ENCODE measurements at places on chromosomes 5 and 9. TPM values are rescaled to one million over a fixed set of nuclear protein-coding genes. Genes with fewer than 3 reads are reported as not detected.

DNA sequence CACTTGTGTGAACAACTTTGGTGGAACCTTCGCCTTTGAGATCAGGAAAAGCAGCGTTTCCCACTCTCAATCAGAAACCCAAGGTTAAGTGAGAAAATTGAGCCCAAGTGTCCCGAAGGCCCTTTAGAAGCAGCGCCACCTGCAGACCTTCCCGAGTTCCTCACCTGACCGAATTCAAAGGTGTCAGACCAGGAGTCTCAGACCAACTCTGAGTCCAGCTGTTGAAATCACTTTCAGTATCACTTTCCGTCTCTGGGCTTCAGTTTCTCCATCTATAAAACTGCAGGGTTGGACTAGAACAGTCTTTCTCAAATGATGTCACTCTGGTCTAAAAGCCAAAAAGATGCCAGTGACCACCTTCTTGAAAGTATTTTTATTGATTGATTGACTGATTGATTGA, 31.7 kb upstream of the GRHPR start:
- H3K36me3 ChIP-seq, result no peaks in the 10 kb centered on the region
- H3K27me3 ChIP-seq, result no peaks in the 10 kb centered on the region

The SH3TC2 gene
- not detected for total RNA-seq

DNA sequence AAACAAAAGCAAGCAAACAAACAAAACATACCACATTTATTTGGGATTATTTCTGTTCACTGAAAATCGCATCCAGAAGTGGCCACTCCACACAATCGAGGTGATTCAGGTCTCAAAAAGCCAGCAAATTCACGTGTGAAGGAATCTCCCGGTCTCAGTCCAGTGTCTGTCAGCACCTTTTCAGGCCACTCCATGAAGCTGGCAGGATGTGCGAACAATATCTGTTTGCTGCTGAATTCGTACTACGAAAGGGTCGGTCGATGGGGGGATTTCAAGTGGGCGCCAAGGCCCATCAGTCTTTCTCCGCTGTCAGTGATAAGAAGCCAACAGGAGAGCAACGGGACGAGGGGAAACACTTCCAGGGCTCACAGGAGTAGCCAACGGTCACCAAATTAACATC, 505.1 kb downstream of the IRX1 start:
- H3K4me3 ChIP-seq, result no peak overlapping the region
- no peaks in the 10 kb centered on the region for H3K4me1 ChIP-seq
- no peaks in the 10 kb centered on the region for H3K36me3 ChIP-seq

The SPATA31D3 gene
- not detected for total RNA-seq

The NRG2 gene
- total RNA-seq, result not detected

DNA sequence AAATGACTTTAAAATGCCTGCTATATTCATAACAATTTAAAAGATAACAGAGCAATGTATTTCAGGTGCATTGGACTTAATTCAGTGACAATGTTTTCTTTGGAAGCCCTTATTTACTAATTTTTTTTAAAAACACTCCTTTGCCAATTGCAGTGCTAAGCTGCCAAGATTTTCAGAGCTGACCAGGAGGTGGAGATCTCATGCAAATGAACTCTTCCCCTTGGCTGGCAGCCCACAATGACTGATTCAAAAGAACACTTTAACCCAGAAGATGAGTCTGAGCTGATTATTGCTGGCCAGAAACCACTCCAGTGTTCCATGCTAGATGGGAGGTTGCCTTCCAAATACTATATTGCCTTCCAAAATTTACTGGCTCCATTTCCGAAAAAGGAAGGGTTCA, 128.3 kb upstream of the CCNH start:
- no peak for DNase-seq
- H3K27me3 ChIP-seq, result peaks cover 2% of the 10 kb centered on the region
- no peaks in the 10 kb centered on the region for H3K4me1 ChIP-seq
- no peak overlapping the region for H3K27ac ChIP-seq
- H3K4me3 ChIP-seq, result no peak overlapping the region

DNA sequence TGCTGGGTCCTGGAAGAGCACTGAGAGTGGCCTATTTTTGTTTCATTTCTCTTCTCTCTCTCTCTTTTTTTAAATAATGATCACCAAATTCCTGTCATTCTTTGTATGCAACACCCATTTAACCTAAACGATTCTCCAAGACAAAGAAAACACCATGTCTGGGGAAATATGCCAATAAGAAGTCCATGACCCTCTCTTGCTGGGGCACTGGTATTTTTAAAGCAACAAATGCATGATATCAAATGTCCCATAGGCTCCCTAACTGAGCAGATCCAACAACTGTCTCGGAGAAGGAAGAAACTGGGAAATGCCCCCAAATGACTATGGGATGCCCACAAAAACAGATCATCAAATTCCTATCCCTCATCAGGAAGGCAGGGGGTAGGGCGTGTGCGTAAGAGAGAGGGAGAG, 567.4 kb downstream of the CCDC171 start:
- H3K36me3 ChIP-seq, result no peaks in the 10 kb centered on the region
- no peaks in the 10 kb centered on the region for H3K27me3 ChIP-seq
- H3K27ac ChIP-seq, result no peak overlapping the region
